ENCODE measurements at places on chromosomes 5 and 9.

- no peak for DNase-seq
Measured at GRCh38 chr5:59446356-59446755, 447.2 kb downstream of the PDE4D start.

- DNase-seq = no peak
Measured at GRCh38 chr5:59767681-59768151, 125.8 kb downstream of the PDE4D start.

DNA sequence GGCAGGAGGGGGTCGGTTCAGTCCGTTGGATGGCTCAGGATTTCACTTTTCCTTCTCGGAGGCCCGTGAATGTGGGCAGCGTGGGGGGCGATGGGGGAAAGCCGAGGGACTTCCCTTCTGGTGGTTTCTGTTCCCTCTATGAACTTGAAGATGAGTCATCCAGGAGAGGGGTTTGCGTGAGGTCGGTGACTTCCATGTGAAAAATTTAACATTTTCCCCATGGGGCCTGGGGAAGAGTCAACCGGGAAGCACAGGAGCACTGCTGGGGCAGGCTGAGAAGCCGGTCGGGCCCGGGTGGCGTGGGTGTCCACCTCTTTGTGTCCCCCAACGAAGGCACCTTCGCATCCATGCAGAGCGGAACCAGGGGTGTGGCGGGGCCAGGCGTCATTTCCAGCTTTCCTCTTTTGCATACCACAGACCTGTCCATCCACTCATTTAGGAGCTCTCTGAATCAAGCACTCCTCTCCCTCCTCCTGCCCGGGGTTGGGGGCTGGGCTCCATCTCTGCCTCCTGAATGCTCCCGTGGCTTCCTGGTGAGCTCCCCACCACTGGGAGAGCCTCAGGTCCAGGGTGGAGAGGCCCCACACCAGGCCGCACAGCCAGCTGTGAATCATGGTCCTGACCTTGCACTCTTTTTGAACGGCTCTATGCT lies 68.4 kb downstream of the ANKRD33B start:
- no peak for DNase-seq

GRCh38 chr9:132547976-132548730 lies 34.3 kb upstream of the BARHL1 start:
- DNase-seq = no peak

- no peak for DNase-seq
Measured at GRCh38 chr5:168822745-168823281, 243.6 kb upstream of the PANK3 start.

- no peak for DNase-seq
Measured at GRCh38 chr5:106634375-106634774, 1036.4 kb downstream of the EFNA5 start.

- DNase-seq = no peak
Measured at GRCh38 chr9:124828489-124829333, 24.5 kb upstream of the WDR38 start.

- DNase-seq = no peak
Measured at GRCh38 chr9:90822866-90823265, 21.2 kb downstream of the SYK start.

DNA sequence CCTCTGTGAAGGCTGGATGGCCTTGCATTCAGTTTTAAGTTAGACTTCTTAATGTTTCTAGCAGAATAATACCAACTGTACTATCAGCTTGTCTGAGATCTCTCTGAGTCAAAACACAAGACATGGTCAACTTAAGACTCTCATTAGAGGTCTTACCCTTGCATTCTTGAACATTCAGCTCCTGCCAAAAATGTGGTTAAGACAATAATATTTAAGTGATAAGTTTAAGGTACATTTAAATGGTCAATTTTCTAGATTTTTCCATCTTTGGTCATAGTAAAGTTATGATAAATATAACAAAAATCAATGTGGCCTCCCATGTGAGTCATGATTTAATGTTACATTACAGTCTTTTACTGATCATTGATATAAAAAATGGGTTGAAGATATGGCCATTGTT lies 75.0 kb downstream of the NR2F1 start:
- DNase-seq = no peak

DNA sequence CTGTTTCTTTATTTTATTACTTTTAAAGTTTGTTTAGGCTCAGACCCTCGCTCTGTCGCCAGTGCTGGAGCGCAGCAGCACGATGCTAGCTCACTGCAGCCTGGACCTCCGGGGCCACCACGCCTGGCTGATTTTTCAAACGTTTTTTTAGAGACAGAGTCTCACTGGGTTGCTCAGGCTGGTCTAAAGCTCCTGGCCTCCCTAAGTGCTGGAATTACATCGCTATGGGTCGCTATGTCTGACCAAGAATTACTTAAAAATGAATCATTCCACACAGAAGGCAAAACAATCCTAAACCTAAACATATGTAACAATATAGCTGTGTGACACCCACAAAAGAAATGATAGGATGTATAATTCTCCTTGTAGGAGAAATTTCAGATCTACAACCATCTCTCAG lies 86.9 kb upstream of the SIMC1 start:
- DNase-seq = no peak

- DNase-seq = no peak
Measured at GRCh38 chr9:130499804-130500263, 55.1 kb downstream of the ASS1 start.

GRCh38 chr5:23588841-23589326 lies 81.5 kb downstream of the PRDM9 start:
- DNase-seq = no peak

Measured in nucleus accumbens (tissue), 56 donors.